ENCODE measurements at places on chromosomes 7 and 10.

DNA sequence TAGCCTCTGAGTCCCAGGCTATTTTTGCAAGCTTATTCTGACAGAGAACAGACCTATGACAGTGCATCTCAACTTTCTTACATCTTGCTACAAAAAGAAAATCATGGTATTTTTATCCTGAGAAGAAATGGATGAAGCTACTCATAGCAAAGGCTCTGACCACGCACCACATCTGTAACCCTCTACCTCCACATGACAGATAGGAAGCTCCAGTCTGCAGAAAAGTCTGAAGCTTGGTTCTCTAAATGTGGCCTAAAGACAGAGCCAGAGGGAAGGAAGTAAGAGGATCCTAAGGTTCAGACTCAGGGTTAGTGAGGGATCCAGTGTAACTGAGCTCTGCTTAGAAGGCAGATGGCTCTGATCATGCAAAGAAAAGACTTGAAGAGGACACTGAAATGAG, 58.4 kb upstream of the ABCB5 start:
- no peak for DNase-seq

DNA sequence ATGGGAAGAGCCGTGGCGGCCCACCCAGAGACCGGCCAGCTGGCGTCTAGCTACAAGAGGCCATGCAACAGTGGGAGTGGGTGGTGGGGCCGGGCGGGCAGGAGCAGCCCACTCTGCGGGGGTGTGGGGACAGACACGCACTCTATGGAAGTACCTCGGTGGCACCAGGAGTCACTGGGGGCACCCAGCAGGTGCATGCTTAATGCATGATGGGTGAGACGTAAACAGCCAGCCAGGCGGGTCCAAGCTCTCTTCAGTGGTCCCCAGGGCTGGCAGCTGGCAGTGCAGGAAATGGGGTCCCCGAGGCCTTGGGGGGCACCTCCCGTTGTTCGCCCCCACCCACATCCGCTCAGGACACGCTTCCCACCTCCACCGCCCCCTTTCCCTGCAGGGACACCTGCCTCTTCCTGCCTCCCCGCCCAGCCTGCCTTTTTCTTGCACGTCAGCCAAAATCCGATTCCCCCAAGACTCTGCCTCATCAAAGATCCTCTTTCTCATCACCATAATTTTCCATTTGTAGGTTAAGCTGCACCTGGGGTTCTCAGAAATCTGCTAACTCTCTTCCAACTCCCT, 22.6 kb upstream of the PSMG3 start:
- DNase-seq: no peak

- no peak for DNase-seq
Observed at GRCh38 chr7:5700391-5700985, 81.0 kb downstream of the RNF216 start.

- DNase-seq: no peak
Observed at GRCh38 chr7:128135159-128135514, 103.9 kb upstream of the LRRC4 start.

- no peak for DNase-seq
Observed at GRCh38 chr7:27202862-27203134, 2.9 kb upstream of the HOXA13 start.

DNA sequence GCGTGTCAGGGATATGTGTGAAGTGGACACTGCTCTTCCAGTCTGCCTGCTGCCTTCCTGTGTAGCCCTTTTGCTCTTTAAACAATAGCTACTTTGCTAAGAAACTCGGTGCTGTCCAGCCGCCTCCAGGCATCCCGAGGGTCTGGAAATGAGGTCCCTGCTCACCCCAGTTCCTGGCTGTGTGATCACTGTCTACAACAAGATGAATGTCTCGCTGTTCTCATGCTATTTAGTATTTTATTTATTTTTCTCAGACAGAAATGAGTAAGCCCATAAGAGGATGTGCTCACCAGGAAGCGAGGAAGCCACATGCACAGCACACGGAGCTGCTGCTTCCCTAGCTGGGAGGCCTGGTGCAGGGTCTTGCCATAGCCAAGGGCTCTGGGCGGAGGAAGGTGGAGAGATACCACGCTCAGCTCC, 167.0 kb upstream of the PITRM1 start:
- DNase-seq: no peak

DNA sequence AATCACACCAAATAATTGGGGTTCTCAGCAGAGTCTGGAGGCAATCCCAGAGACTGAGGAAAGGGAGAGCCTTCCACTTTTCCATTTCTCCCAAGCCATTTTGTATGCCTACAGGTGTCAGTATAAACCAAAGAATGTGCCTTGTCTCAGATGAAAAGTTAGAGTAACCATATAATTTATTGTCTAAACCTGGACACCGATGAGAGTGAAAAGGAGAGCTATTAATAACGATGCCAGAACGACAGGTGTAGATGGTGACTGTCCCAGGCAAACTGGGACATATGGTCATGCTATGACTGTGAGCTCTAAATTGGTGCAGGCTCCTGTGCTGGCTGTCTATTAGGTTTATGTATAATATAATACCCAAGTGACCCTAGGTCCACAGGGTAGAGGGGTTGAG, 219.6 kb downstream of the ARHGAP12 start:
- DNase-seq: no peak

- no peak for DNase-seq
Observed at GRCh38 chr7:123308254-123308951, 108.6 kb upstream of the SLC13A1 start.

All from CD4-positive, alpha-beta T cell treated with Interleukin-6 at 100 ng/mL for 8 hours (primary cell).